Cortex of kidney (tissue), 1 donor: ENCODE measurements at places on chromosomes 12 and 14.

DNA sequence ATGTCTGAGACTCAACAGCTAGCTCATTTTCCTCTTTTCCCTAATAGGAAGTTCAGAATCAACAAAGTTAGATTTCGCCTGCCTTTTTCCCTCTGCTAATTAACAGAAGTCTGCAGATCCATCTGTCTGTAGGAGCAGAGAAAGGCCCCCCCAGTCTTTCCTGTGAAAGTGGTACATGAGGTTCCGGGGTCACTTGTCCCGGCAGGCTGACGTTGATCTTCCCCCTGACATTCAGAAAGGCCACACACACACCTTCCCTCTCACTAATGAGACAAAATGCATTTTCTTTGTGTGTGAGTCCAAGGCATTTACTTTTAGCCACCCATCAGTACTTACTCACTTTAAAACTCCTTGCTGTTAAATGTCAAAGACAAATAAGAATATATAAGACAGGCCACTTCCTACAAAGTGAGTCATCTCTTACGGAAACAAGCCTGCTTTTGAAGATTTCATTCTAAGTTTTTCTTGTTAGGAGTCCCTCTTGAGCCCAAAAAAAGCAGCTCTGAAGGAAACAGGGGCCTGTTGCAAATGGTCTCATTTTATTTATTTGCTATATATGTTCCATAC, 138.7 kb downstream of the TTC7B start:
- no peak for DNase-seq

DNA sequence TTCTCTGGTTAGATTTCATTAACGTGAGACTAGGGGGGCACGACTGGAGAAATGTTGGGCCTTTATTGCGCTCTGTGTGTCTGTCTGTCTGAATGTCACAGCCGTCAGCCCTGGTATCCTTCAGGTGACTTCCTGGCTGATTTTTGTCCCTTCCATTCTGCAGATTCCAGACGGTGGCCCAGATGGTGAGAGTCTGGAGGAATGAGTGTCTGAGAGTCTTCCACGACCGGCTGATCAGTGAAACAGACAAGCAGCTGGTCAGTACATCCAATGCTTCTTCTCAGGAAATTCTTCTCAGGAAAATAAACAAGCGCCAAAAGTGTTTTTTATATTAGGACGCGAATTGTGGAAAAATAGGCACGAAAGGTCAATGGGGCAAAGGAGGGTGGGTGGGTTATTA, 93.5 kb downstream of the CCDC92 start:
- DNase-seq: no peak

- DNase-seq: no peak
Measured at GRCh38 chr12:117702741-117703140, 266.0 kb downstream of the KSR2 start.

GRCh38 chr12:93442411-93443340, 929 bp upstream of the UBE2N start:
- no peak for DNase-seq

DNA sequence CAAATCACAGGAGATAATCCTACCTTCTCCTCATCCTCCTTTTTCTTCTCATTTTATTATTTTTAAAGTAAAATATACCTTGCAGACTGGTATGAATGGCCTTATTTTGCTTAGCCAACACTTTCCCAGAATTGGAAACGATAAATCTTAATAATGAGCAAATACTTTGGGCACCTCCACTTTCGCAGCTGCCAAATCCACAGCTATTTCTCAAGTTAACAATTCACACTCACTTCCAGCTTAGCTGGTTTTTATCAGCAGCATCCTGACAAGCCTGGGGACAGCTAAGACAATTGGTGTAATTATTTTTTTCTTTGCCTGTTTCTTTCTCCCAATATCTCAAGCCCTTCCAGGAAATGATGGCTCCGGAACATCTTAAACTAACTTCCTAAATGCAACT, 867.5 kb upstream of the TMEM132C start:
- no peak for DNase-seq

- DNase-seq: no peak
Measured at GRCh38 chr12:79301181-79301580, 389.6 kb downstream of the PAWR start.

GRCh38 chr12:6816598-6816997, 5.0 kb upstream of the GPR162 start:
- no peak for DNase-seq

- no peak for DNase-seq
Measured at GRCh38 chr14:84090837-84091236, 1439.1 kb upstream of the FLRT2 start.

- no peak for DNase-seq
Measured at GRCh38 chr12:64944966-64945365, 120.5 kb downstream of the TBC1D30 start.

DNA sequence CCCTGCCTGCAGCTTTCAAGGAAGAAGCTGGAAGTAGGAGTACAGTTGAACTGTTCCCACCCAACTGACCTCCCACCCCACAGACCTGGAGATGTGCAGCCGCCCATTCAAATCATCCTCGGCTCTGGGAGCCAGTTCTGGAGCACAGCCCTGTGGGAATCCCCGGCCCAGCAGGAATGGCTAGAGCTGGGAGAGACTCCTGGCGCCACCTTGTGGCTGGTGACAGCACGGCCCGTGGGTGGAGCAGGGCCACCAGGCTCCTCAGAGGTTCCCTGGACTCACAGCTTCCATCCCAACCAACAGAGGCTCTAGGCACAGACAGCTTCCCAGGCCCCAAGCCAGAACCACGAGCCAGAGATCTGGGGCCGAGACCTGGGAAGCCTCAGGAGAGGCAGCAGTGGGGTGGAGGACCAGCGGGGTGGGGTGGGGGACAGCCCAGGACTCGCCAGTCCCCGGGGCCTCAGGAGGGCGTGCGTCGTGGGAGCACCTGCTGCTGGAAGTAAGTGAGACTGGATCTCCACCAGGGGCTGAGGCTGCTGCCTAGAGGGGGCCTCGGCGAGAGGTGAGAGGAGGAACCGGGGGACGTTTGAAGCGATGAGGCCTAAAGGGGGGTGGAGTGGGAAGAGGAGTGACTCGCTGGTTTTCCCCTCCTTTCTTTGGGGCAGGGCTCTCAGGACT, 43.4 kb downstream of the RNF34 start:
- no peak for DNase-seq

- no peak for DNase-seq
Measured at GRCh38 chr12:49368240-49368600, 958 bp downstream of the SPATS2 start.

- no peak for DNase-seq
Measured at GRCh38 chr12:94460616-94460959, 921 bp upstream of the CEP83 start.

DNA sequence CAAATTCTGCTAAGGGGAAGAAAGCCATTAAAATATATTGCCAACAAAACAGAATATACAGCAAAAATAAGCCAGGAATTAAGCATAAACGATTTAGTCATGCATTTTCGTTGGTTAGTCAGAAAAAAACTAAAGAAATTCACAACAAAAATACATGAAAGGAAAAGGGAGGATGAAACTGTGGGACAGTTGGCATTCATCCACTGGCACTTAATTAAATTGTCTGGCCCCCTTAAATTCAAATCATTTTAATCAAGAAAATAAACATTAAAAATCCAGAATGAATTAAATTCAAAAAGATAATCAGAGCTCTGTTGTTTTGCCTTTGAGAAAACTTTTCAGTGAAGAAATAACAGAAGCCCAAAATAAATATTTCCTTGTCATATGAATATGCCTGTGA, 264.6 kb upstream of the TMTC1 start:
- no peak for DNase-seq

DNA sequence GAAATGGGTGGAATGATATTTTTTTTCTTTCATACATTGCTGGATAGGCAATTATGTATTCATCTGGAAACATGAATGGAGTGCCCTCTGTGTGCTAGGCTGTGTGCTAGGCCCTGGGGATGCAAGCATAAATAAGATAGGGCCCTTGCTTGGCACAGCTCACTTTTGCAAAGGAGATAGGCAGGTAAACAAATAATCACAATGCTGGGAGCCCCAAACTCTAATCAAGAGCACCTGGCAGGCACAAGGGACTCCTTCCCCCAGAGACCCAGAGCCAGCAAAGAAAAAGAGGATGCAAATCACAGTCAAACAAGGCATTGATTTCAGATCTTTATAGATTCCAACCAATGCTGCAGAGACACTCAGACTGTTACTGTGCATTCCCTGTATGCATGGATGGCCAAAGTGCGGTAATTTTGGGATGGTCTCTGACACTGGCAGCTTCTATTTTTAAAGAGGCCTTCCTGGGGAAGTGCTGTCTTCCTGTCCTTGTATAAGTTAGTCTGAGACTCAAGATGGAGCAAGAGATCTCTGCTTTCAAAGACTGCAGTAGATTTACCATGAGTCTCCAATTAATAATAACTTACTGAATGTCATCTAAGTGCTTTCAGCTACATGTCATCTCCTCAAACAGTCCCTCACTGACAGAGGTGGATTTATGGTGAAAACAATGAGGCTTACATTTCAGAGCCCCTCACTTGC, 45.1 kb upstream of the CPM start:
- DNase-seq: no peak

DNA sequence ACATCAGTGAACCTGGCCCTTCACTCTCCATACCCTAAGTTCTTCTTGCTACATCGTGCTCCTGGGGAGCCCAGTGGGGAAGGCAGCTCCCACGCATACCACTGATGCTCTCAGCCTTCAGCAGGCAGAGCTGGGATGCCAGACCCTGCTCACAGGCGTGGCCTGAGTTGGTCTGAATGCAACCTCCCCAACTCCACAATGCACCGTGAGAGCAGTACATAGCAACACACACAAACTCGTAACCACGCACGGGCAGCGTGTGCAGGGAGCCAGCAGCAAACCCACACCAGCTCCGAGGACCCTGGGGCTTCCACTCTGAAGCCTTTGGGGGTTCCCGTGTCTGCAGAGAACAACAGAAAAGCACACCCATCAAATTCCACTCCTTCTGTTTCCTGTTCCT, 37.3 kb downstream of the ANO2 start:
- DNase-seq: no peak

DNA sequence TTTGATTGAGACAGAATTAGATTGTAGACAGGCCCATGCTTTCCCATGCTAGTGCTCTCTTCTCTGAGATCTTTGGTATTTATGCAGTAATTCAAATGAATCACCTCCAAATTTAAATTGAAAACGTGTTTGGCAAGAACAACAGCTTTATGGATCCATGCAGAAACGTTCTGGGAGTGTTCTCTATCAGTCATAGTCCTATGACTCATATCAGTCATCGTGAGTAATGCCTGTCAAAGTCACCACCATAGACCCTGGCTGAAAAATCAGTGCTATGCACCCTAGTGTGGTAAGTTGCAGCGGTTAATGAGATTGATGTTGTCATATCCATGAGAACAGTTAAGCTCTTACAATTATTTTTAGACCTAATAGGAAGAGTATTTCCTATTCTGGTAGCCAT, 90.1 kb upstream of the FOXG1 start:
- no peak for DNase-seq

GRCh38 chr12:47509398-47509851, 196.4 kb downstream of the RPAP3 start:
- DNase-seq: no peak

- no peak for DNase-seq
Measured at GRCh38 chr14:33307691-33308251, 369.1 kb downstream of the NPAS3 start.

DNA sequence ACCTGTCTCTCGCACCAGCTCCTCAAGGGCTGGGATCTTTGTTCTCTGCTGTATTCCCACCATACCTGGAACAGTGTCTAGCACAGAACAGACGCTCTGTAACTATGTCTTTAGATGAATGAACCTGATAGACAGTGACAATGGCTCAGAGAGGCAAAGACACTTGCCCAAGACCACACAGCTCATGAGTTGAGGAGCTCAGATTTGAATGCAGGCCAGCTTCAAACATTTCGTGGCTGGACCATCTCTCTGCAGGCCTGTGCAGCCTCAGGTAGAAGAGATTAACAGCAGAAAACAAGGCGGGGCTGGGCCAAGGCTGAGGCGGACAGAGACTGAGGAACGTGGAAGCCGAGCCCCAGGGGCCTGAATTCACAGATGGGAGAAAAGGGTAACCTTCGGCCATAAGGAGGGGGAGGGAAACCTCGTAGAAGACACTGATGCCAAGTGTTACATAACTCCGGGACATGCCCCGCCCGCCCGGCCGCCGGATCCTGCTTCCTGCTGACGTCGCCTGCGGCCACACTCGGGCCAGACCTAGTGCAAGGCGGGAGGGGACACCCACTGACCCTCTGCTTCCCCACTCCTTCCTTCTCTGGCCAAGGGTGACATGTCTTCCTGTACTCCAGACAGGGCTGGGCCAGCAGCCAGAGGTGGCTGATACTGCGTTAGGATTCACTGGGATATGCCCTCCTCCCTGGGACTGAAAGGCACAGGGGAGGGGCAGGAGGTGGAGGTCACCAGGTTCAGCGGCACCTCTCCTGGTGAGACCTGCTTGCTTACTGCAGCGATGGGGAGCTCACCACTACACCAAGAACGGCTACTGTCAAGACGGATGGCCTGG, 86.8 kb downstream of the RFLNA start:
- peak; percentile 65 for DNase-seq

DNA sequence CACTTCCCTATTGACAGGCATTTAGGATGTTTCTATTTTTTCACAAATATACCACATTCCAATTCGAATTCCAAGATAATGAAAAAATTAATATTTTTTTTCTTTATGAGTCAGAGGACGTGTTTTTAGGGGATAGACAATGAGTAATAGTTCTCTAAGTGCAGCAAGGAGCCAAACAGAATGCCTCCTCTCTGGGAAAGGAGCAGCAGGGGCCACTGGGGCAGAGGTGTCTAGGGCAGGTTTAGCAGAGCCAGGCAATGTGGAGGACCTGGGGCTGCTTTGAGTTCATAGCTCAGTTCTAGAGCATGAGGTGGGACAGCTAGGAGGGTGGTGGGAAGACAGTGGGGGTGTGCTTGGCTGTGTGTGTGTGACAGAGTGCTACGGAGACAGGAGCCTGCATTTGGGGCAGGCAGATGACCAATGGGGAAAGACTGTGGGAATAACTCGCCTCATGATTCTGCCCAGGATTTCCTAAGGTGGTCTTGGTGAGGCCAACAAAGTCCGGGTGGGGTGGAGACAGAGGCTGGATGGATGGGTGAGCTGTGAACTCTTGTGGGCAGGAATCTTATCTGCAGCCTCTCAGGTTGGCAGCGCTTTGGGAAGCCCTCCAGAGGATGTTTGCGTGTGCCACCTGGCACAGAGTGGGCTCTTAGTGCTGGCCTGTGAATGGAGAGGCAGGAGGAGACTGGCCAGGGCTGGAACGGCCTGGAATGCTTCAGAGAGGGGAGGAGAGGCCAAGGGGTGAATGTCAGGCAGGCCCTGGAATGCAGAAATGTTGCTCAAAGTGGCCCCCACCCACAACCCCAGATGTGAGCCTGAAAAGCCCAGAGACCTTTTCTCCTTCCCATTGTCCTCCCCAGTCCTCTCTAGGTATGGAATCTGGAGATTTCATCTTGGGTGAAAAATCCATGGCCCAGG, 2.4 kb upstream of the KRT7 start:
- no peak for DNase-seq

DNA sequence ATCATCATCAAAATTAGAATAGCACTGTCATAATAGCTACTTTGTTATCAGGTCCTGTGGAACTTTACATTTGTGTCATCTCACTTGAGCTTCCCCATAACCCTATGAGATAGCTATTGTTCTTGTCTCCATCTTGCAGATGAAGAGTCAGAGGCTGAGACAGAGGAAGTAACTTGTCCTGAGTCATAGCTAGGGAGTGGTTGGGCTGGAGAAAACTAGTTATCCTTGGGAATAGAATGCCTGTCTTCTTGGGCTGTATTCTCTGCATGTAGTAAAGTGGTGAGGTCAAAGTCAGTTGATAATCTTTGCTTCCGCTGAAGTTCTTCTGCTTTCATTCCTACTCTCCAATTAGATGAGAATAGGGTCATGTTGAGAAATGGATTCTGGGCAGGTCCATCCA, 117.0 kb downstream of the SMOC1 start:
- DNase-seq: no peak

GRCh38 chr12:124774054-124774461, 89.6 kb downstream of the SCARB1 start:
- DNase-seq: no peak
